Activated CD4-positive, alpha-beta memory T cell treated with anti-CD3 and anti-CD28 coated beads for 36 hours (primary cell): ENCODE measurements at places on chromosomes 3 and 15. TPM values are rescaled to one million over a fixed set of nuclear protein-coding genes. Genes with fewer than 3 reads are reported as not detected.

Gene GNAT1
- total RNA-seq, result not detected

Gene HHATL
- not detected for total RNA-seq

Gene GOLGA6L9
- 1.8 TPM for total RNA-seq

Gene CD200
- total RNA-seq, result 34.2 TPM

Gene RBPMS2
- total RNA-seq, result not detected

Gene SPINK8
- total RNA-seq, result not detected

Gene HHLA2
- total RNA-seq, result 1.6 TPM
